ENCODE measurements at places on chromosomes 3 and 15.
A peak's percentile ranks its signal among the peaks of the same experiment; 100 is the strongest.

- DNase-seq, result no peak
Measured at GRCh38 chr15:22265970-22266369, 185.6 kb downstream of the OR4M2 start.

GRCh38 chr3:25542492-25543039 lies 114.5 kb downstream of the RARB start:
- no peak for DNase-seq

GRCh38 chr3:31959951-31960792 lies 20.9 kb downstream of the OSBPL10 start:
- peak; percentile 15 for DNase-seq

DNA sequence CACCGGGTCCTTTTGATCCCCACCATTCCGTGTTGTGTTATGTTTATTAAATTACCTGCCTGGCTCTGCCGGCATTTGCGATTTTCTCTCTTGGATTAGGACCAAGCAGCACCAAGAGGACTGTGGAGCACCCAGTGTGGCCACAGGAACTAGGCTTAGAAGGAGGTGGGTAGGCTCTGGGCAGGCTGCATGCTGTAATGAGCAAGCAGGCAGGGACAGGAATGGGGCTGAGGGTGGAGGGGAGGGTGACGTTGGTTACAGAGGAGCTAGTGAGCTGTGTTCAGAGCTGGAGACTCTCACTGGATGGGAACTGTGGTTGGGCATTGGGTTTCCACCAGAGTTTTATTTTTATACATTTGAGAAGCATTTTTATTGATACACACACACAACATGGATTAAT lies 7.9 kb upstream of the SCN5A start:
- DNase-seq, result no peak

GRCh38 chr3:157527131-157527881 lies 24.1 kb upstream of the VEPH1 start:
- no peak for DNase-seq

- no peak for DNase-seq
Measured at GRCh38 chr15:85748176-85748575, 46.5 kb downstream of the KLHL25 start.

Data from NCI-H526 (cell line).